Activated CD4-positive, alpha-beta T cell treated with anti-CD3 and anti-CD28 coated beads for 4 hours (primary cell): ENCODE measurements at places on chromosomes 16 and 17.

DNA sequence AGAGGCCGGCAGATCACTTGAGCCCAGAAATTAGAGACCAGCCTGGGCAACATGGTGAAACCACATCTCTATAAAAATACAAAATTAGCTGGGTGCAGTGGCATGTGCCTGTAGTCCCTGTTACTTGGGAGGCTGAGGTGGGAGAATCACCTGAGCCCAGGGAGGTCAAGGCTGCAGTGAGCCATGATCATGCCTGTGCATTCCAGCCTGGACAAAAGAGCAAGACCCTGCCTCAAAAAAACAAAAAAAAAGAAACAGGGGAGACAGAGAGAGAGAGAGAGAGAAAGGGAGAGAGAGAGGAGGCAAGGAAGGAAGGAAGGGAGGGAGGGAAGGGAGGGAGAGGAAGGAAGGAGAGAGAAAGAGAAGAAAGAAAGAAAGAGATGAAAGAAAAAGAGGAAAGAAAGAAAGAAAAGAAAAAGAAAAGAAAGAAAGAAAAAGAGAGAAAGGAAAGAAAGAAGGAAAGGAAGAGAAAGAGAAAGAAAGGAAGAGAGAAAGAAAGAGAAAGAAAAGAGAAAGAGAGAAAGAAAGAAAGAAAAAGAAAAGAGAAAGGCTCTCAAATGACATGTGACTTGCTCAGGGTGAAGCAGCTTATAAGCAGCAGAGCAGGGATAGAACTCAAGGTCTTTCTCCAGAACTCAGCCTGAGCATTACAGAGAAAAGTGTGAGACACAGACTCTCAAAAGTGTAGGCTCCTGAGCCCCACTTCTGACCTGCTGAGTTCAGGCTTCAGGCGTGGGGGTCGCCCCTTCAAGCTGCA, 15.5 kb downstream of the CX3CL1 start:
- no peak for DNase-seq

- DNase-seq: no peak
Measured at GRCh38 chr16:80060470-80060869, 459.9 kb upstream of the MAF start.

GRCh38 chr16:30184891-30185682, 1.7 kb downstream of the CORO1A start:
- peak; percentile 30 for DNase-seq

- no peak for DNase-seq
Measured at GRCh38 chr16:21175397-21175796, 16.9 kb downstream of the LDAF1 start.

DNA sequence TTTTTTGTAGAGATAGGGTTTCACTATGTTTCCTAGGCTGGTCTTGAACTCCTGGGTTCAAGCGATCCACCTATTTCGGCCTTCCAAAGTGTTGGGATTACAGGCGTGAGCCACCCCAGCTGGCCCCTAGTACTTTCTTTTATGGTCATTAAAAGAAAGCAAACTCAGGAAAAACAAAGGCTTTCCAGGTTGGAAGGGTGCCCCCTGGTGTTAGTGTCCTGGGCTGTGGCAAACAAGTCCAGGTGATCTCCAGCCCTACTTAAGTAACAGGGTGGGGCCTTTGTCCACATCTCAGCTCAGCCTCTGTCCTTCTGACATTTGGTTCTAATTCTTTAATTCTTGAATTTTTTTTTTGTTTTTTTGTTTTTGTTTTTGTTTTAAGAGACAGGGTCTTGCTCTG, 6.9 kb downstream of the IGFBP4 start:
- peak; percentile 53 for DNase-seq

DNA sequence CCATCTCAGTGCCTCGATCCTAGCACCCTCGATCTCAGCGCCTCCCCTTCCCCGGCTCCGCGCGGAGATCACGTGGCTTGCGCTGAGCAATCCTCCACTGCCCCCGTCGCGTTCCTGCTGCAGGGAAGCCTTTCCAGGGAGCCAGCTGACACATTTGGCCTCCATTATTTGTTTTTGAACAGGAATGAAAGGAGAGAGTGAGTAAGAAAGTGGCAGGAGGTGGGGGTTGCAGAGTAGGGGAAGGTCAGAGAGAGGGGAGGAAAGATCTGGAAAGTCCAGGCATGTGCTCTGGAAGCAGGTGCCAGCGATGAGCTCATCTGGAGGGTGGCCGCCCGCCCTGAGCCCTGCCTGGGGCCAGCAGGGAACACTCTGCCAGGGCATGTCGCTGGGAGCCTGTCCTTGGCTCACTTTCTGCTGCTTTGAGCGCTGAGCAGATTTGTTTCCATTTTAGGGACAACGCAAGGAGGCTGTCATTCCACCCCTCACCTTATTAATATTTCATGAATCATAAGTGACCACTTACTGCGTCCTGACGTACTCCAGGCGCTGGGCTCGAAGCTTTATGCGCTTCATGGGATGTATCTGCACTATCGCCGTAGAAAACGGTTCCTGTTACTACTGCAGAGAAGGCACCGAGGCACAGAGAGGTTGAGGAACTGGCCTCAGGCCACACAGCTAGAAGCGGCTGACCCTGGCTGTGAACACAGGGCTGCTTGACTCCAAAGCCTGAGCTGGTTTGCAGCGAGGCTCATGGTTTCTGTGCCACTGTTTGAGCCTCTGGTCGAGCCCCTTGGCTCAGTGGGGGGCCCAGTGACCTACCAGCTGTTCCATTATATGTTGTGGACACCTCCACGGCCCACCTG, 283.1 kb downstream of the SEC14L1 start:
- no peak for DNase-seq

DNA sequence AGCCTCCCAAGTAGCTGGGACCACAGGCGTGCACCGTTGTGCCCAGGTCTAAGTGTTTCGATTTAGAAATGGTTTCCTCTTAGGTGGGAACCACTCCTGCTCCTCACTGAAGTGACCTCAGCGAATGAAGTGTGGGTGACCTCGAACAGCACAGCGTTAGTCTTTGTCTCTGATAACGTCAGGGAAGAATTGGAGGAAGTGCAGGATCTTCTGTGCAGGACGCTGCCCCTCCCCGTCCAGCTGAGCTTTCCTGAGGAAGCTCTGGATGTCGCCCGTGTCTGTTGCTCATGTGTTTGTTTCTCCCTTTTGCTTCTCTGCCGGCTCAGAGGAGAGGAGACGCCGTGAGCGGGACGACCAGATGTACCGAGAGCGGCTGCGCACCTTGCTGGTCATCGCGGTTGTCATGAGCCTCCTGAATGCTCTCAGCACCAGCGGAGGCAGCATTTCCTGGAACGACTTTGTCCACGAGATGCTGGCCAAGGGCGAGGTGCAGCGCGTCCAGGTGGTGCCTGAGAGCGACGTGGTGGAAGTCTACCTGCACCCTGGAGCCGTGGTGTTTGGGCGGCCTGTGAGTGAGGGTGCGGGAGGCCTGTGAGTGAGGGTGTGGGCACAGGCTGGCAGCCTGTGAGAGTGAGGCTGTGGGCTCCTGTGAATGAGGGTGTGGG, 15.6 kb downstream of the SPG7 start:
- DNase-seq: no peak

GRCh38 chr17:79836510-79836971, 2.7 kb downstream of the CBX4 start:
- no peak for DNase-seq

- no peak for DNase-seq
Measured at GRCh38 chr17:46192189-46192438, 1.1 kb downstream of the KANSL1 start.

DNA sequence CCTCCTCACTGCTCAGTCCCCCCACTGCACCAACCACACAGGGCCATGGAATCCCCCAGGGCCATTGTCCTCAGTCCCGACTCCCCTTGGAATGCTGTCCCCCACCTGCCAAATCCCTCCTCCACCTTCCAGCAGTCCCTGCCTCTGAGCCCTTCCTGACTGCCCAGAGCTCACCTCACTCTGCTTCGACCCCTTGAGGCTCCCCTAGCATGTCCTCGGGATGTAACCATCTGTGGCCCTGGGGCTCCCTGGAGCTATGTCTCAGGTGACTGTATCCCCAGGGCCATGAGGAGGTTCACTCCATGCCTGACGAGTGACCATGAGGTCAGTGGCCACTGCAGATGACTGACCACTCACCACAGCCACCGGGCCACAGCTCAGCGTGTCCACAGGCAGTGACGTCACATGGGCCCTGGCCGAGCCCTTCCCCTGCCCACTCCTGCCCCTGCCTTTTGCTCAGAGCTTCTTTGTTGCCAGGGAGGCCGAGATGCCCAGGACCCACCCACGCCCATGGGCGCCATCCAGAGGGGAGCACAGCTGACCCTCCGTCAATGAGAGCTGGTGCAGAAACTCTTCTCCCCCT, 7.7 kb upstream of the PIEZO1 start:
- DNase-seq: no peak

- DNase-seq: no peak
Measured at GRCh38 chr17:82930043-82930923, 90.5 kb upstream of the ZNF750 start.

GRCh38 chr17:6471531-6472465, 27.5 kb downstream of the PIMREG start:
- no peak for DNase-seq

- DNase-seq: no peak
Measured at GRCh38 chr16:87047221-87048037, 269.8 kb downstream of the C16orf95 start.

DNA sequence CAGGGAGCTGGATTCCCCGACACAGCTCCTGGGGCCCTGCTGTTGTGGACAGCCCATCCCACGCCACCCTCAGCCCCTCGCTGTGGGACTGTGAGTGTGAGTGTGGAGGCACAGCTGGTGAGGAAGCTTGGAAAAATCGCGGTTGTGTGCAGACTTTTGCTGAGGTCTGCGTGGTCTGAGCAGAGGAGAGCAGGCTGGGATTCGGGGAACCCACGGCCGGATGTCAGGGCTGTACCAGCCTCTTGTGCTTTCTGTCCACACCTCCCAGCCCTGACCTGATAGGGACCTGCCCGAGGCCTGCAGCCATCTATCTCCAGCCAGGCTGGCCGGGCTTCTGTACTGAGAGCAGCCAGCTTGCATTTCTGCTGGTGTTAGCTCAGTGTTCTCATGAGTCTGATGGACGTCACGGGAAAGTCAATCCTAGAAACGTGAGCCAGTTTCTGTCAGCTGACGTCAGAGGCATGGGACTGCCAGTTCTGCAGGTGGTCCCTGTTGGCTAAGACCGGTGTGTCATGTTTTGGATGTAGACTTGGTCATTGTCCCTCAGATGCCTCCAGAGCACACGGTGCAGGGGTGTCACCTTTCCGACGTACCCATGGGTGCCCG, 72.8 kb upstream of the ZNF750 start:
- no peak for DNase-seq

GRCh38 chr16:68991075-68991474, 114.4 kb upstream of the HAS3 start:
- no peak for DNase-seq

DNA sequence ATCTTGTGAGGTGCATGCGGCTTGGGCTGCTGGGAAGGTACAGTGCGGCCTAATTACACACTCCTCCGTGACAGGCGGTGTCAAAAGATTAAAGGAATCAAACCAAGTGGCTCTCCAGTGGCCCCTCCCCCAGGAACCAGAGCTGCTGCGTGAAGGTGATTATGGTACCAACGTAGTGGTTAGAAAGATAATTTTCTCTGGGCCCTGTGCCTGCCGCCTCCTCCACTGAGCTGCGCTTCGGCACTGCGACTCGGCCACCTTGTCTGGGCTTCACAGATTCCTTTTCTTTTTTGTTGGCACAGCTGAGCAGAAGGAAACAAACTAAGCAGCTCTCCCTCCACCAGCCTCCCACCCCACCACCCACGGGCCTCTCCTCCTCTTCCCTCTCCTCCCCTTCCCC, 113.2 kb upstream of the SDK2 start:
- DNase-seq: no peak

- no peak for DNase-seq
Measured at GRCh38 chr17:4858882-4859260, 25.7 kb downstream of the MINK1 start.

- DNase-seq: no peak
Measured at GRCh38 chr17:13671771-13672170, 70.0 kb upstream of the HS3ST3A1 start.

DNA sequence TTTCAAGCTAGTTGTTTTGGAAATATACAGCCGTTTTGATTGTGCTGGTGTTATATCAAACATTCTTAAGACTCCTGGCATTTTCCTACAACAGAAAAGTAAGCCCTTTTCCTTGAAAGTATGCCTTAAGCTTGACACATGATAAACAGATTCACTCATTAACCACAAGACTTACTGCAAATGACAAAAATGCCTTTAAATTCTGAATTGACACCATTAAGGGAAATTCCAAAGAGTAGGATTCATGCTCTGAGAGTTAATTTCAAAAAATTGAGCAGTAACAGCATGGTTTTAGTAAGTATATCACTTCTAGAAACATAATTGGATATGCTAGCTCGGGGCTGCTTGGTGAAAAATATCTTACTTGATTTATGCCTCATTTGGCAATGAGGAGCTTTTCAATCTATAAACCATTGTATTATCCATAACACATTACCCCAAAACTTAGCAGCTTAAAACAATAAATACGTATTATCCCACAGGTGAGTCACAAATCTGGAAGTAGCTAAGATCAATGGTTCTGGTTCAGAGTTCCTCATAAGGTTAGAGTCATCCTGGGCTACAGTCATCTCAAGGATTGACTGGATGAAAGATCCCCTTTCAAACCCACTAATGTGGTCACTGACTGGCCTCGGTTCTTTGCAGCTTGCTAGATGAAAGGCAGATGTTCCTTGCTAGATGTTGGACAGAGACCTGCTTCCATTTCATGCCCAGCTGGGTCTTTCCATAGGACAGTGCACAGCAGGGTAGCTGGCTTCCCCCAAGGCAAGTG, 8.2 kb upstream of the PHAF1 start:
- no peak for DNase-seq

- DNase-seq: peak; percentile 33
Measured at GRCh38 chr16:50276801-50277555, 10.6 kb downstream of the ADCY7 start.

DNA sequence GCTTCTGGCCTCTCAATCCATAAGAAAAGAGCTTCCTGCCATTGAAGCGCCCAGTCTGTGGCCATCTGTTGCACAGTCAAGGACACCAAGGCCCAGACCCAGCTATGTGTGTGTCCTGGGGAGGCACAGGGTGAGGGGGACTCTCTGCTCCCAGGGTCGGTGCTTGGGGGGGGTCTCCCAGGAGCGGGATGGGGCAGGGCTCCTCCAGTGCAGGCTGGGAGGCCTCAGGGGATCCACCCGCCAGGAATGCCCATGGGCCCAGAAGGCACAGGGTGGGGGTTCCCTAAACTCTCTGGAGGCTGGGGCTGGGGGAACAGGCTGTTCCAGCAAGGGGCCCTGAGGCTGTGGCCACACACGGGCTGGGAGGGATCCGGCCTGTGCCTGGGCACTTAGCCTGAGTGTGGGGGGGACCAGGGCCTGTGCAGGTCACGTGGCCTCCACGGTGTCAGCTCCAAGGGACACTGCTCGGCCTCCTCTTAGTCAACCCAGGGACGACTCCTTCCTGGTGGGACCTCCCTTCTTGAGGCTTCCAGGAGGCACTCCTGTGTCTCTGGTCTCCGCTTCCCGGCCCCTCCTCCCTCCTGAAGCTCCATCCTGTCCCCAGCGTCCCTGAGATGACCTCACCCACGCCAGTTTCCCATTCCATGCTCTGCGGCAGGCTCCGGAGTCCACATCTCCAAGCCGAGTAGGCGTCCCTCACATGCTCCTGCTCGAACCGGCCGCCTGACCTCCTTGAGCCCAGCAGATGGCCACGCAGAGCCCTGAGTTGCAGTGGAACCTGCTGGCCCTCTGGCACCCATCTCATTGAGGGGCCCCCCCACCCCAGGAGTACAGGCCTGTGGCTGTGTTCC, 23.1 kb upstream of the BAHCC1 start:
- DNase-seq: no peak
